Ammon's horn (tissue), 1 donor: ENCODE measurements at places on chromosomes 3 and 15.

GRCh38 chr3:177529716-177530335 lies 332.5 kb upstream of the TBL1XR1 start:
- DNase-seq, result no peak

- no peak for DNase-seq
These were observed 63.4 kb downstream of the CYFIP1 start for GRCh38 chr15:22916606-22917350.

DNA sequence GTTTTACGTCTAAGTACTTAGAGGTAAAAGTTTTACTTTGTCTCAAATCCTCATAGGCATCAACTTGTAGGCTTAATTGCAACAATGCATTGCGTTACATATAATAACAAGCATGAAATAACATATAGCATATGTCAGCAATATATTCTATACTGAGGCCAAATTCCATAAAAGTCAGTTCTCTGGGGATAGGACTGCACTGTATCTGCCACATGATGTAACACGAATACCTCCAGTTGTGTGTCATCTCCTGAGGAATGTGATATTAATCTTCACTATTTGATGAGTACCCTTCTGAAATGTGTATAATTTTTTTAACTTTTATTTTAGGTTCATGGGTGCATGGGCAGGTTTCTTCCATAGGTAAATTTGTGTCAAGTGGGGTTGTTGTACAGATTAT lies 126.4 kb downstream of the IMPG2 start:
- DNase-seq, result no peak

GRCh38 chr3:165778456-165778855 lies 58.8 kb downstream of the BCHE start:
- DNase-seq, result no peak

- DNase-seq, result peak; percentile 44
These were observed 3.8 kb downstream of the HEG1 start for GRCh38 chr3:125051715-125052581.

DNA sequence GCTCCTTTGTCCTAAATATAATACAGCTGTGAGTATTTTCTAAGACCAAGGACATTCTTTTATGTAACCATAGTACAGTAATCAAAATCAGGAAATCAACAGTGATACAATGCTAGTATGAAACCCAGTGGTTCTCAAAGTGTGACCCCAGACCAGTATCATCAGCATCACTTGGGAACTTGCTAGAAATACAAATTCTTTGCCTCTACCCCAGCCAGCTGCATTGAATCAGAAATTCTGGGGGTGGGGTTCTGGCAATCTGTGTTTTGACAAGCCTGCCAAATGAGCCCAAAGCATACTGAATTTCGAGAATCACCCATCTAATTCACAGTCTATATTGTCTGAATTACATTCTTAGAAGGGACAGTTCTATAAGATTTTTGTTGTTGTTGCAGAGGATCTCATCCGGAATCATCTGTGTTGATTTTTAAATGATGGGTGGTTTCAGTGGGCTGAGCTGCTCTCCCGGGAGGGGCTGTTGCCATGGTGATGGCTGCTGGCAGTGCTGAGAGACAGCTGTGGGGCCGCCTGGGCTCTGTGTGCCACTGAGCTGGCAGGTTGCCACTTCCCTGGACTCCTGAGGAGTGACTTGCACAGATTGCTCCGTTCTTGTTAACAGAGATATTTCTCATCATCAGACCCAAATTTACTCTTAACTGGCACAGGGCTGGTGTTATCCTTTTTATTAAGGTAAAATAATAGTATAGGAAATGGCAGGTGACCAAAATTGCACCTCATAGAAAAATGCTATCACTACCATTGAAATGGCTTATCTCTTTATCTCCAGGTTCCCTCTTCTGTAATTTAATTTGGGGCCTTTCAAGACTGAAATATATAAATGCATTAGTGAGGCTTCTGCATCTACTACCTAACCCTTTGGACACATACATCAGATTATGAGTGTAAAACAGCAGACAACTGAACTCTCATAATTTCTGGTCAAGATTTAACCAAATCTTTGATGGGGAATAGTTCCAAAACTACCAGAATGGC lies 56.5 kb downstream of the NEK11 start:
- peak; percentile 98 for DNase-seq

GRCh38 chr3:103393395-103394186 lies 958.8 kb downstream of the ZPLD1 start:
- no peak for DNase-seq

DNA sequence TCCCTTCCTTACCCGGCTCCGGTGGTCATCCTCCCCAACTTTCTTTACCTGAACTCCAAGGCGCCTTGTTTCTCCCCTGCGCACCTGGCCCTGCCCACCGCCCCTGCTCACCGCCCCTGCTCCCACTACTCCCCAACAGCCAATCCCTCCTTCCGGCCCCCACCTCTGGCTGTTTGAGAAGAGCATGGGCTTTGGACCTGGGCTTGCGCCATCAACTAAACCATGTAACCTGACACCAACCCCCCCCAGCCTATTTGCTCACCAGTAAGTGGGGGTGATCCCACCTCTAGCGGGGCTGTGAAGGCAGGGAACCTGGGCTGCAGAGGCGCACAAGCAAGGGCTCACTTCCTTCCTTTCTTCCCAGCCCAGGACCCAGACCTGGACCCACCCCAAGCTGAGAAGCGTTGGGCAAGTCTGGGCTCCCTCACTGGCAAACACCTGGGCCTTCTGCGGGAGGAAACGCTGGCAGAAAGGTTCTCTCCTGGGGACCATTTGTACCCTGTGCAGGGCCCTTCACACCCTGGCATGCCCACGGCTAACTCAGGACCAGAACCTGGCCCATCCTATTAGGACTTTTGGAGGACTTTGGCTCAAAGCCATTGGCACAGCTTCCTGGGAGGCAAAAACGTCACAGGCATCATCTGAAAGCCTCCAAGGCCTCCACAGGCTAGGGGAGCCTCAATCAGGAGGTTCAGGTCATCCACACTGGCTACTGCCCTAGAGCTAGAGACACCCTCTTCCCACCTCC lies at the start of gene PLXNB1:
Gene PLXNB1, minus strand, starts transcription at position 127 of the 748 bp plus-strand sequence. CDS start 5,475 bp downstream, outside the sequence.
- DNase-seq, result no peak
